Keratinocyte (primary cell): ENCODE measurements at places on chromosomes 12 and 14. TPM values are rescaled to one million over a fixed set of nuclear protein-coding genes. Genes with fewer than 3 reads are reported as not detected.

JAG2 gene
- polyA plus RNA-seq = 28.3 to 38.2 TPM (median 36.5 TPM) in 3 replicates

- no peak for DNase-seq
- H3K4me3 ChIP-seq = no peak overlapping the region
- H3K36me3 ChIP-seq = no peaks in the 10 kb centered on the region
- H3K4me1 ChIP-seq = no peaks in the 10 kb centered on the region
- H3K27me3 ChIP-seq = no peaks in the 10 kb centered on the region
- no peak overlapping the region for H3K27ac ChIP-seq
These were observed 147.6 kb downstream of the RIMBP2 start for GRCh38 chr12:130568501-130568900.

PTGDR gene
- not detected in 3 replicates for polyA plus RNA-seq

- H3K4me1 ChIP-seq = peaks cover 30% of the 10 kb centered on the region
- H3K27me3 ChIP-seq = no peaks in the 10 kb centered on the region
- H3K27ac ChIP-seq = no peak overlapping the region
- H3K4me3 ChIP-seq = no peak overlapping the region
- no peaks in the 10 kb centered on the region for H3K36me3 ChIP-seq
- no peak for DNase-seq
These were observed 19.3 kb downstream of the EIF5 start for GRCh38 chr14:103353362-103353761.

- no peaks in the 10 kb centered on the region for H3K36me3 ChIP-seq
- no peak overlapping the region for H3K27ac ChIP-seq
- no peak overlapping the region for H3K4me3 ChIP-seq
- no peak for DNase-seq
- H3K27me3 ChIP-seq = no peaks in the 10 kb centered on the region
These were observed 103.2 kb downstream of the SLC15A5 start for GRCh38 chr12:16174282-16174681.

DNA sequence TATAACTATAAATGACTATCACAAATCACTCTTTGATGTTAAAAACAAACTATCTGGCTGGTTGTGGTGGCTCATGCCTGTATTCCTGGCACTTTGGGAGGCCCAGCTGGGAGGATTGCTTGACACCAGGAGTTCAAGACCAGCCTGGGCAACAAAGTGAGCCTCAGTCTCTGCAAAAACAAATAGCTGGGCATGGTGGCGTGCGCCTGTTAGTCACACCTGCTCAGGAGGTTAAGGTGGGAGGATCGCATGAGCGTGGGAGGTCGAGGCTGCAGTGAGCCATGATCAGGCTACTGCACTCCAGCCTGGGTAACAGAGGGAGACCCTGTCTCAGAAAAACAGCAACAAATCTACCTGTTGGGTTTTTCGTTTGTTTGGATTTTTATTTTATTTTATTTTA, 5.4 kb downstream of the TXNRD1 start:
- H3K27me3 ChIP-seq = no peaks in the 10 kb centered on the region
- peaks cover 22% of the 10 kb centered on the region for H3K4me1 ChIP-seq

SIX6 gene
- polyA plus RNA-seq = not detected in 3 replicates

- DNase-seq = peak; percentile 73
- H3K27me3 ChIP-seq = no peaks in the 10 kb centered on the region
- no peak overlapping the region for H3K4me3 ChIP-seq
- H3K4me1 ChIP-seq = peaks cover 13% of the 10 kb centered on the region
- H3K36me3 ChIP-seq = no peaks in the 10 kb centered on the region
- peak overlapping the region; percentile 84 for H3K27ac ChIP-seq
These were observed 190.2 kb downstream of the FSCB start for GRCh38 chr14:44316647-44317440.

DNA sequence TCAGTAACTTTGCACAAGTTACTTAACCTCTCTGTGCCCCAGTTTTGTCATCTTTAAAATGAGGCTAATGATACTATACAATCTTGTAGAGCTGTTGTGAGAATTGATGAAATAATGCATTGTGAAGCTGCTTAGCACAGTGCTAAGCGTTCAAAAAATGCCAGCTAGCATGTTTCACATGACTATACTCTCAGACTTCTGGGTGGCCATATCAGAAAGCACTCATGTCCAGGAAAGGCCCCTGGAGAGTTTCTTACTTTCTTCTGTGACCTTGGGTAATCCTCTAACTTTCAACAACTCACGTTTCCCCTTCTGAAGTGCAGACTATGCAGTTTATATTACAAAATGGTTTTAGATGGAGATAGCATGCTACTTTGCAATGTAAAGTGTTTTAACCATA, 68.1 kb downstream of the TPH2 start:
- DNase-seq = no peak
- no peaks in the 10 kb centered on the region for H3K4me1 ChIP-seq
- no peak overlapping the region for H3K4me3 ChIP-seq
- no peaks in the 10 kb centered on the region for H3K27me3 ChIP-seq
- H3K27ac ChIP-seq = no peak overlapping the region

- H3K4me3 ChIP-seq = no peak overlapping the region
- H3K27ac ChIP-seq = no peak overlapping the region
- DNase-seq = no peak
These were observed 218.3 kb upstream of the OR4E1 start for GRCh38 chr14:21891921-21892320.

ADCY4 gene
- 0.21 to 0.44 TPM (median 0.23 TPM) in 3 replicates for polyA plus RNA-seq

TAS2R30 gene
- polyA plus RNA-seq = 0.03 to 0.18 TPM in 2 of 3 replicates, not detected in the other

- peak overlapping the region; percentile 39 for H3K4me3 ChIP-seq
- H3K4me1 ChIP-seq = peaks cover 21% of the 10 kb centered on the region
- H3K27me3 ChIP-seq = no peaks in the 10 kb centered on the region
- DNase-seq = no peak
- H3K36me3 ChIP-seq = no peaks in the 10 kb centered on the region
These were observed 10.7 kb upstream of the ATP2A2 start for GRCh38 chr12:110270125-110270962.

DNA sequence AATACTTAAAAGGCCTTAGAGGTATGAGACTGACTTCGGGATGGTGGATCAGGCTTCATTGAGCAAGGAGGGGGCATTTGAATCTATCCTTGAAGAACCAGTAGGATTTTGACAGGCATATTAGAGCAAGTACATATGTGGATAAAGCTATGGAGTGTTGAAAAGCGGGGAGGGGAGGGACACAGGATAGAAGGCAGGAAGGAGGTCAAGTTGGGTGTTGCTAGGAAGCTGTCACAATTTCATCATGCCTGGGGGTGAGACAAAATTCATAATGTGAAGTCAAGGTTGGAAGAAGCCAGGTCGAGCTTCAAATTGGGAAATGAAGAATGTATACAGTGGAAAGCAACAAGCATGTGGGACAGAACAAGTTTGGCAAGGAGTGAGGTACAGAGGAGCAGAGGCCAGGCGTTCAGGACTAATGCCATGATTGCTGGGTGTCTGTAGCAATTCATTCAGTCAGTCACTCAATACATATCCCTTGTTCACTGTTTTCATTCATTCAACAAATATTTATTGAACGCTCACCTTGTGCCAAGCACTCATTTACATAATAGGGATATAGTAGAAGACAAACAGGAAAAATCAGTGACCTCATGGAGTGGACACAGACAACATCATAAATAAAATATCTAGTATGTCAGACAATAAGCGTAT, 58.3 kb upstream of the LTA4H start:
- H3K36me3 ChIP-seq = no peaks in the 10 kb centered on the region
- H3K27ac ChIP-seq = peak overlapping the region; percentile 22
- H3K27me3 ChIP-seq = no peaks in the 10 kb centered on the region
- H3K4me3 ChIP-seq = no peak overlapping the region
- H3K4me1 ChIP-seq = peaks cover 14% of the 10 kb centered on the region
- no peak for DNase-seq

RGS6 gene
- not detected in 3 replicates for polyA plus RNA-seq
